ENCODE measurements at places on chromosomes 13 and 19. TPM values are rescaled to one million over a fixed set of nuclear protein-coding genes. Genes with fewer than 3 reads are reported as not detected.

GRCh38 chr19:30087381-30088138 is 145.5 kb downstream of the URI1 start:
- no peak overlapping the region for H3K27ac ChIP-seq
- no peaks in the 10 kb centered on the region for H3K36me3 ChIP-seq
- no peak for DNase-seq
- no peaks in the 10 kb centered on the region for H3K4me1 ChIP-seq

- H3K27me3 ChIP-seq = no peaks in the 10 kb centered on the region
- H3K27ac ChIP-seq = no peak overlapping the region
- H3K4me1 ChIP-seq = no peaks in the 10 kb centered on the region
- no peaks in the 10 kb centered on the region for H3K36me3 ChIP-seq
These were observed 231.5 kb upstream of the KLHL1 start for GRCh38 chr13:70339738-70340137.

DNA sequence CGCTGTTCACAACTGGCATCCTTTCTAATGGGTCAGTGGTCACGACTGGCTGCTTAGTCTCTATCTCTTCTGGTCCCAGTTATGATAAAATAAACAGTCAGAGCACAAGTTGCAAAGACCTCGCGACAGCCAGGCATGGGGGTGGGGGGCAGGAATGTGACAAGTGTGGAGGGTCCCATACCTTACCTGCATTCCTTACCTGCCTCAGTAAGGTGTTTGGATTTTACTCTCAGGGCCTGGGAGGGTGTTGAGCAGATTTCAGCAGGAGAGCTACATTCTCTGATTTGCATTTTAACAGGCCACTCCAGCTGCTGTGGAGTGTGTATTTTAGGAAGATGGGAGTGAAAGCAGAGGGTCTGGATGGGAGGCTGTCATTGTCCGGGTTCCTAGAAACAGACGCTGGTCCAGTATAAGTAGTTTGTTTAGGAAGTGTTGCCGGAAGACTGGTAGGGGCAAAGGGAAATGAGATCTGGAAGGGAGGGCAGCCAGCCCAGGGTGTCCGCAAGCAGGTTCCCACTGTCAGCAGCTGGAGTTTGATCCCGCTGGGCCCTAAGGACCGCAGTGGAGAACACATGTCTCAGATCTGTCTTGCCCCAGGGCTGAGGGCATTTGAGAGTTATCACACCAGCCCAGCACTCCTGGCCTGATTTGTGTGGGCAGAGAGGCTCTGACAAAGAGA is 920.0 kb downstream of the UQCRFS1 start:
- no peak overlapping the region for H3K27ac ChIP-seq
- H3K4me1 ChIP-seq = peaks cover 11% of the 10 kb centered on the region
- no peaks in the 10 kb centered on the region for H3K27me3 ChIP-seq

DNA sequence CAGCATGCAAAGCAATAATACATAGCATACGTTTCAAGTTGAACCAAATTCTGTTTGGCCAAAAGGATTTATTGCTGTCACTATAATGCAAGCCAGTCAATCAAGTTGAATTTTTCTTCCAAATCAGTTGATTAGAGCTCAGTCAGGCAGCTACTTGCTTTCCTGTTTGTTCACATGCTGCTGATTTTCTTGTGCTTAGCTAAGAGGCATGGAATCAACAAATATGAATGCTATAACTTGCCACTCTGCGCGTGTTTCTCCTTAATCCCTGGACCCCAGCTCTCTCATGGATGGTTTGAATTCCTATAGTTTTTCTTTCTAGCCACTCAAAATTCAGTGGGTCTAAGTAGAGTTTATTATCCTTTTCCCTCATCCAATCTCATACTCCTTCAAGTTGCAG is 311.3 kb downstream of the KLF5 start:
- no peaks in the 10 kb centered on the region for H3K27me3 ChIP-seq
- H3K4me1 ChIP-seq = peaks cover 22% of the 10 kb centered on the region
- no peaks in the 10 kb centered on the region for H3K36me3 ChIP-seq
- H3K27ac ChIP-seq = no peak overlapping the region

DNA sequence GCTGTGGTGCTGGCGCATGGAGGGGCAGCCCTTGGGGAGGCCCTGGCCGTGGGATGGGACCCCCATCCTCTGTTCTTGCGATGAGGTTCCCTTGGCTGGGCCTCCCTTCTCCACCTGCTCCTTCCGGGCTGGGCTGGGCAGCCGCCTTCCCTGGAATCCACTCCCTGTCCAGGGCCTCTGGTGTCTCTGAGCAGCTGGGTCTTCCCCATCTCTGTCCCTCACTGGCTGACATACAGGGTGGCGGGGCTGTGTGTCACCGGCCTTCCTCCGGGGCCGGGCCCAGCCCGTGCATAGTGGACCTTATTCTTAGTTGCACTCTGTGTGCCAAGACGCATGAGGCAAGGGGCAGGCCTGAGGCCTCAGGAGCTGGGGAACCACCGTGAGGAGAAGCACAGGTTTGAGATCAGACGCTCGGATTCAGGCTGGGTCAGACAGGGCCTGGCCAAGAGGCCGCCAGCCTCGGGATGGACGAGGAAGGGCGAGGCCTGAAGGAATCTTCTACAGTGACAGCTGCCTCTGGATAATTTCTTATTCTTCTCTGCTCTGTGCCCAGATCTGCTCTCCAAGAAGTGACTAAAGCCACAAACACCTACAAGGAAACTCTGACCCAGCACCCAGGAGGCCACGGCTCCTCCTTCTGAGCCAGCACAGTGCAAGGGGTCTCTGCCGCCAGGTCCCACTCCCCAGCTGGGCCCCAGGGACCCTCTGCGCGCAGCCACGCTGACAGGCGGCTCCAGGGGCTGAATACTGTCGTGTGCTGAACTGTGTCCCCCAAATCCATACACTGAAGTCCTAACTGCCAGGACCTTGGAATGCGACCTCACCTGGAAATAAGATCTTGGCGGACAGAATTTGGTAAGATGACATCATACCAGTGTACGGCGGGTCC is 11.0 kb downstream of the SGTA start:
- DNase-seq = no peak
- H3K27ac ChIP-seq = no peak overlapping the region
- H3K27me3 ChIP-seq = no peaks in the 10 kb centered on the region
- H3K36me3 ChIP-seq = peaks cover 11% of the 10 kb centered on the region
- no peak overlapping the region for H3K4me3 ChIP-seq

- peak overlapping the region; percentile 79 for H3K27ac ChIP-seq
- no peak for DNase-seq
- H3K27me3 ChIP-seq = no peaks in the 10 kb centered on the region
- H3K4me3 ChIP-seq = no peak overlapping the region
These were observed 109.8 kb downstream of the KL start for GRCh38 chr13:33125821-33126570.

DNA sequence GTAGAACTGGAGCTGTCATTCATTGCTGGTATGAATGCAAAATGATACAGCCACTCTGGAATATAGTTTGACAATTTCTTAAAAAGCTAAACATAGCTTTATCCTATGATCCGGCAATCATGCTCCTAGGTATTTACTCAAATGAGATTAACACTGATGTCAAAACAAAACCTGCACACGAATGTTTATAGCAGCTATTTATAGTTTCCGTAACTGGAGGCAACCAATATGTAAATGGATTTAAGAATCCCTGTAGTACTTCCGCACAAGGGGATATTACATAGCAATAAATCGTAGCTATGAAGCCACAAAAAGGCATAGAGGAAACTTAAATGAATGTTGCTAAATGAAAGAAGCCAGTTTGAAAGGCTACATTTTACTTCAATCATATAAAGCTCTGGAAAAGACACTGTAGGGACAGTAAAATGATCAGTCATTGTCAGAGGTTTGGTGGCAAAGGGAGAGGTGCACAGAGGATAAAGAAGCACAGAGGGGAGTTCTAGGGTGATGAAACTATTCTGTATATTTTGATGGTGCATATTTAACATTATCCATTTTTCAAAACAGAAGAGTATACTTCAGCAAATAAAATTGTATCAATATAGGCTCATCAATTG is 1893.0 kb upstream of the PCDH20 start:
- no peaks in the 10 kb centered on the region for H3K4me1 ChIP-seq
- no peak for DNase-seq
- no peaks in the 10 kb centered on the region for H3K27me3 ChIP-seq
- H3K36me3 ChIP-seq = no peaks in the 10 kb centered on the region

GRCh38 chr13:40563350-40564125 is 102.9 kb downstream of the FOXO1 start:
- H3K27ac ChIP-seq = no peak overlapping the region
- DNase-seq = no peak
- no peak overlapping the region for H3K4me3 ChIP-seq
- H3K4me1 ChIP-seq = peaks cover 65% of the 10 kb centered on the region

GRCh38 chr19:28456708-28457320 is 756.1 kb downstream of the UQCRFS1 start:
- H3K36me3 ChIP-seq = no peaks in the 10 kb centered on the region
- no peak overlapping the region for H3K27ac ChIP-seq
- DNase-seq = no peak

DNA sequence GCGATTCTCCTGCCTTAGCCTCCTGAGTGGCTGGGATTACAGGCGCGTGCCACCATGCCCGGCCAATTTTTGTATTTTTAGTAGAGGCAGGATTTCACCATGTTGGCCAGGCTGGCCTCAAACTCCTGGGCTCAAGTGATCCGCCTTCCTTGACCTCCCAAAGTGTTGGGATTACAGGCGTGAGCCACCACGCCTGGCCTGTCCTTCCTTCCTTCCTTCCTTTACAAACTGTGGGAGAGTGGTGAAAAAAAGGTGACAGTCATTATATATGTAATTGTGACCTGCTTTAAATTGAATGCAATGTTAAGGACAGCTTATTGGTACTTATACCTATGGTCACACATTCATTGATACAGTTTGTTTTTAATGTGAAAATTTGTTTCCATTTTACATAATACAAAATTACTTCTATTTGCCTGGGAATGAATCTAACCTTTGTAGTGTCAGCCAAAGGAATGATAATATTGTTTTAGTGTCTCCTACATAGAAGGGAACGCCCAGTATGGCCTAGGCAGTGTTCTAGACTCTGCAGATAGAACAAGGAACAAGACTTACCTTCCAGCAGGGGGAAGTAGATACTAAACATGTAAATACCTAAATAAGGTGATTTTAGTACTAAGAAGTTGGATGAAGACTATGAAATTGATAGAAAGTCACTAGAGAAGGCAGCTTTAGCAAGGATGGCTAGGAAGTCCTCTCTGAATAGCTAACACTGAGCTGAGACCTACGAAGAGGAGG is 146.3 kb downstream of the GGACT start:
- DNase-seq = no peak
- no peaks in the 10 kb centered on the region for H3K36me3 ChIP-seq
- no peaks in the 10 kb centered on the region for H3K27me3 ChIP-seq
- H3K4me3 ChIP-seq = no peak overlapping the region
- H3K27ac ChIP-seq = no peak overlapping the region

The ADM5 gene
- total RNA-seq = 2.7 TPM

DNA sequence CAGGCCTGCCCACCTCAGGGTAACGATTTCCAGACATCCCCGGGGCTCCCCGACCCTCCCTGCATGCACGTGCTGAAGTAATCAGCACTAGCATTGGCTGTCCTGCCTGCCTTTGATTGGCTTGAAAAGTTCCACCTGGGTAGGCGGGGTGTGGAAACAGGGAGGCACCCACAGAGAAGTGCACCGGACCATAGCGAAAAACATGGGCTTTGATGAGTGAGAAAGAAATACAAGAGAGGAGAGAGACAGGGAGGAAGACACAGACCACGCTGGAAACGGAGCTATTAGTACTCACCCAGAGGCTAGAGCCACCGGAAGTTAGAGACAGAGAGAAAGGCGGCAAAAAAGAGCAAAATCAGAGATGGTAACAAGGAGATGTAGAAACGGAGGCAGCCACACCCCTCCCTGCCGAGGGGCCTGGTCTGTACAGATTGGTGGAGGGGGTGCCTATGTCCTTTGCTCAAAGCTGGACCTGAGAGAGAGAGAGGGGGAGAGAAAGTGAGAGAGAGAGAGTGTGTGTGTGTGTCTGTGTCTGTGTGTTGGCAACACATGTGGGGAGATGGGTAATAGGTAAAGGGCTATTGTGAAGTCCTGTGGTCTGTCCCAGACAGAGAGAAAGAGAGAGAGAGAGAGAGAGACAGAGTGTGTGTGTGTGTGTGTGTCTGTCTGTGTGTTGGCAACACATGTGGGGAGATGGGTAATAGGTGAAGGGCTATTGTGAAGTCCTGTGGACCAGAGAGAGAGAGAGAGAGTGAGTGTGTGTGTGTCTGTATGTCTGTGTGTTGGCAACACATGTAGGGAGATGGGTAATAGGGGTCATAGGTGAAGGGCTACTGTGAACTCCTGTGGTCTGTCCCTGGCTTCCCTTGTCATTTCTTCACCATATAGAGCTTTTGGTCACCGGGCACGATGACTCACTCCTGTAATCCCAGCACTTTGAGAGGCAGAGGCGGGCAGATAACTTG is 2.9 kb downstream of the CGB3 start:
- peaks cover 26% of the 10 kb centered on the region for H3K4me1 ChIP-seq
- H3K4me3 ChIP-seq = no peak overlapping the region
- H3K27ac ChIP-seq = no peak overlapping the region
- no peak for DNase-seq
- H3K27me3 ChIP-seq = peaks cover 6% of the 10 kb centered on the region

GRCh38 chr13:29689548-29689947 is 94.1 kb upstream of the SLC7A1 start:
- H3K27ac ChIP-seq = no peak overlapping the region
- no peak overlapping the region for H3K4me3 ChIP-seq
- H3K27me3 ChIP-seq = no peaks in the 10 kb centered on the region

DNA sequence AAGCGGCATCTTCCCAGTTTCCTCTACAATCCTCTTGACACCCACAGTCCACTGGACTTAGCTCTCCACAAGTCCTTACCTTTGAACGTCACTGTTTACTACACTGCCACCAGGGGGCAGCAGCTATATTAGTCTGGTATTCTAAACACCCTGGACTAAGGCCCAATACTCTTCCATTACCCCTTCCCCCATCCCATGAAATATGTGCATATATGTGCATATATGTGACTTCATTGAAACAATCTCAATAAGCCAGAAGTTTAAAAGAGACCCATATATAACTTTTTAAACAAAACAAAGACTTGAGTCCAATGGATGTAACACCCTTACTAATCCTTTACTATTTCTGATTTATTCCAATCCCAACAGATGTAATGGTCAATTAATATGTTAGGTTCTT is 15.5 kb downstream of the GGACT start:
- H3K27me3 ChIP-seq = no peaks in the 10 kb centered on the region
- H3K27ac ChIP-seq = no peak overlapping the region
- no peak for DNase-seq
- no peaks in the 10 kb centered on the region for H3K36me3 ChIP-seq
- H3K4me1 ChIP-seq = no peaks in the 10 kb centered on the region
